ENCODE measurements at places on chromosomes 6 and 20.

GRCh38 chr6:139290787-139291311, 949 bp downstream of the TXLNB start:
- DNase-seq: peak; percentile 33

DNA sequence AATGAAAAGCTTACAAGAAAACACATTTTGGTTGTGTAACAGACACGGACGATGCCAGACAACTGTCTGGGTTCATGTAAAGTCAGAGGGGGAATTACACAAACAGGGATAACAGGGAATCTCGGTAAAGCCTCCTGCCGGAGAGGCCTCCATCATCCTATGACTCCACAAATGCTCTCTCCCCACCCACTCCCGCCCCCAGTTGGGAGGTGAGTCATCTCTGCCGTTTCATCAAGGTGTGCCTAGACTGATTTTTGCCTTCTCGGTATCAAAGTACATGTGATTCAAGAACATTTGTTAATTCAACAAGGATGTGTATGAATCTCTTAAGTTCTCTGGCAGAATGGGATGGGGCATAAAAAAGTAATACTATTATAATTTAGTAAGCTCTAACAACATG, 304.9 kb upstream of the PRDM1 start:
- no peak for DNase-seq

DNA sequence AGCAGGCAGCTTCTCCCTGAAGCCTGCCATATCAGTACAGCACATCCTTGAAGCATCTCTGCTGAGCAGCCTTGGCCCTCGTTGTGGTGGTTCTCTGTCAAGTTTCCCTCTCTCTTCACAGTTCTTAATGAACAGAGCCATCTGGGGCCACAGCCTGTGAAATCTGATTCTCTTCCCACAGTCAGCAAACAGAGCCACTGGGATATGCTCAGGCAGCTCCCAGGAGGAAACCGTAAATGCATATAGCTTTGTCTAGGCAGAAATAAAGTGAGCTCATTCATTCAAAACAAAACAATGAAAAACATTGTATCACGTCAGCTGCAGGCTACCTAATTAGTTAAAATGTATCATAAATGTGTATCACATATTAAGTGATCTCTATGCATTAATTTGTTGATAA, 80.3 kb downstream of the TBC1D7 start:
- no peak for DNase-seq

DNA sequence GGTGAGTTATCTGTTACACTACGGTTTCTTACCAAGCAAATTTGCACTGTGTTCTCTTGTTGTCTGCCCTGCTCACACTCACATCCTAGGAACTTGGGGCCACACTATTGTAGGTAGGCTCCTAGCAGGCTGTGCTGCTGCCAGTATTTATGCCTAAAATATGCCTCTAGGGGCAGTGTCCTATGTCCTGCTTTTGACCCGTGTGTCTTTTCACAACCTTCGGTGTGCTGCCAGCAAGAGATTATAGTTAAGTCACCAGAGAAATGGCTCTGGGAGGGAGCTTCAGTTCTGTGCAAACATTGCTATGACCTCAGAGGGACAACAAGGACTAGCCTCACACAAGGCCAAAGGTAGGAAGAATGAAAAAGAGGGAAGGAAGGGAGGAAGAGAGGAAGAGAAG, 8.9 kb upstream of the TAAR5 start:
- no peak for DNase-seq

GRCh38 chr6:3911614-3912336, 62.6 kb downstream of the FAM50B start:
- no peak for DNase-seq

DNA sequence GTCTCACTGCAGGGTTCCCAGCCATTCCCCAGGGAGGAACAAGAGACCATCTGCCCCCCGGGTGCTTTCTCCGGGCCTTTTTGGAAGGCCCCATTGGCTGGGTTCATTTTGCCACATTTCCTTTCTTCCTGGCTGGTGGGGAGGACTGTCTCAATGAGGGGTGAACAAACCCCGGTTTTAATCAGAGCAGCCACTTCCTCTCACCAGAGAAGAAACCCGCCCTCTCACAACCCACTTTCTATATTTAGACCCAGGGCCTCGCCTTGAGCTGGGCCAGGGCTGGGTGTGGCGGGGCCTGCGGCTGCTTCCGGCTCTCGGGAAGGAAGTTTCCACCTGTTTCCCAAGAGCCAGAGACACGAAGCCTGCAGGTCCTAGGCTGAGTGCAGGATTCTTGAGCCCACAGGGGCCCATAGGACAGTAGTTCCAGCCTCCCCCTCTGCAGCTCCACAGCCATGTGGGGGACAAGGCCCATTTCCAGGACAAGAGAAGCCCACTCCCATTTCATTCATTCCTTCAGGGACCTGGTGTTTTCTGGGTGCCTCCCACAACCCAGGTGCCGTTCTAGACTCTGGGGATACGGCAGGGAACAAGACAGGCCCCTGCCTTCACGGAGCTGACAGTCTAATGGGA, 41.8 kb downstream of the RBM38 start:
- DNase-seq: peak; percentile 77

DNA sequence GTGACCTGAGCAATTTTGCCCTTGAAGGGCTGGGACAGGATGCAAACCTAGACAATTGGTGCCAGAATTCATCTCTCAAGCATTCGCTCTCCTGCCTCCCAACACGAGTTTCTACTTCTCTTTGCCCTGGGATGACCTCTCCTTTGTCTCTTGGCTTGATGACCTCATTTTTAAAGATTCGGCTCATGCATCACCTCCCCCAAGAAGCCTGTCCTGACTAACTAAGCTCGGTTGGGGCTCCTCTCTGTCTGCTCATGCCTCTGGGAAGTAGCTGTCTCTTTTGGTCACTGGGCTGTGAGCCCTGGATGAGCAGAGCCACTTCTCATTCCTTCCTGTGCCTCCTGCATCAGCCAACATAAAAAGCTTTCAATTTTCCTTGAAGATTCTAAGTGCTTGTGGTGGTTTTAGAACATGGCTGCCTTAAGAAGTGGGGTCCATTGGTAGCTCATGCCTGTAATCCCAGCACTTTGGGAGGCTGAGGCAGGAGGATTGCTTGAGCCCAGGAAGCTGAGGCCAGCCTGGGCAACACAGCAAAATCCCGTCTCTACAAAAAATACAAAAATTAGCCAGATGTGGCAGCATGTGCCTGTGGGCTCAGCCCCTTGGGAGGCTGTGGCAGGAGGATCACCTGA, 11.1 kb upstream of the TCF15 start:
- DNase-seq: no peak

- DNase-seq: no peak
These were observed 20.1 kb downstream of the ZC2HC1B start for GRCh38 chr6:143884216-143884900.

DNA sequence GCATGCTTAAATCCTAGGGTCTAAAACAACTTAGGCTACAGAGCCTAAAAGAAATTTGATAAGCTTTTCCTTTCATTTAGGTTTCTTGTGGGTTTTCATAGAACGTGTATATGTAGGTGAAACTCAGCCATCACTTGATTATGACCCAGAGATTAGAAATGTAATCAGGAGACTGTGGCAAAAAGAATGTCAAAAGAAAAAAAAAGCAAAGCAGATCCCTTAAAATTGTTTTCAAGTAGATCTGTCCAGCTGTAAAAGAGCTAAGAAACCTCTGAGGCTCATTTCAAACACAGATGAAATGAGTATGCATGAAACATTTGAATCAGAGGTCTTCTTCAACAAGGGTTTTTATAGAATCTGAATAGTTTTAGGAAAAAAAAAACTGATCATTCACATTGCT, 341.3 kb upstream of the PRDM1 start:
- no peak for DNase-seq

DNA sequence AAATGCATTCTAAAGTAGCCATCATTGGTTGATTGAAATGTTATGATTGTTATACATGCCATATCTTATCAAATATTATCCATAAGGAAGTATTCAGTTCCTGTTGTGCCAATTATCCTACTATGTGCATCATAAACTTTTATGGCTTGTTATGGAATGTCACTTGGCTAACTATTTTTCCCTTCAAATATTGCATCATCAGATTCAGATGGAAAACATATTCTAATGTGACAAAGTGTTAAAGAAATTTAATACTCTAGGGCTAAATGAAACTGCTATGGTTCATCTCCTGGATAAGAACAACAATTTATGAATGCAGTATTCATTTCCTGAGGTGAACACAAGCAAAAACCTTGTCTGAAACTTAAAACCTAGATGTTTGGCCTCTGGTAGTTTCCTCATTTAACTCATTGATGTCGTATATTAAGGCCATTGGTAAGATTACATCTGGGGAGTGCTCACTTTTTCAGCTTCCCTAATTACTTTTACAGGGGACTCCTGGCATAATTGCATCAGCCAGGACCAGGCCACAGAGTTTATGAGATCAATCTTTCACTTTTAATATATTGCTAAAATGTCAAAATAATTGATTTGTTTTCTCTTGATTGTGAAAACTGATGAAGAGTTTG, 134.9 kb upstream of the CEP162 start:
- DNase-seq: no peak

DNA sequence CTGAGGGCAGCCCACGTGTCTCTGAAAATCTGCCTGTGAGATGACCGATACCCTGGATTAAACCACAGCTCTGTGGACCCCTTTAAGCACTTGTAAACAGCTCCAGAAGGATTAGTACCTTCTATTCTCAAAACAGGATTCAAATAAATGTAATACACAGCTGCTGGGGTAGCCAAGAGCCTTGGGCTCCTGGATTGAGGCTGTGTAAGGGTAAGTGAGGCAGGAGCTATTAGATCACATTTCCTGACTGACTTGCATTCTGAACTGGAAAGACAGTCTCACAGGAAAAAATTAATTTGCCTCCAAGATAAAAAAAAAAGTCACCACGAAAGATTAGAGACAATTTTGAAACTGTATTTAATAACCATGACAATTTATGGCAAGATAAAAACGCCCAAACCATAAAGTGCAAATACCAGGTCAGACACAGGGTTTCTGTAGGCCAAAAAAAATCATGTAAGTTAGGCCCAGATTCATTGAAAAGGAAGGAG, 78.0 kb downstream of the TRMT11 start:
- no peak for DNase-seq

DNA sequence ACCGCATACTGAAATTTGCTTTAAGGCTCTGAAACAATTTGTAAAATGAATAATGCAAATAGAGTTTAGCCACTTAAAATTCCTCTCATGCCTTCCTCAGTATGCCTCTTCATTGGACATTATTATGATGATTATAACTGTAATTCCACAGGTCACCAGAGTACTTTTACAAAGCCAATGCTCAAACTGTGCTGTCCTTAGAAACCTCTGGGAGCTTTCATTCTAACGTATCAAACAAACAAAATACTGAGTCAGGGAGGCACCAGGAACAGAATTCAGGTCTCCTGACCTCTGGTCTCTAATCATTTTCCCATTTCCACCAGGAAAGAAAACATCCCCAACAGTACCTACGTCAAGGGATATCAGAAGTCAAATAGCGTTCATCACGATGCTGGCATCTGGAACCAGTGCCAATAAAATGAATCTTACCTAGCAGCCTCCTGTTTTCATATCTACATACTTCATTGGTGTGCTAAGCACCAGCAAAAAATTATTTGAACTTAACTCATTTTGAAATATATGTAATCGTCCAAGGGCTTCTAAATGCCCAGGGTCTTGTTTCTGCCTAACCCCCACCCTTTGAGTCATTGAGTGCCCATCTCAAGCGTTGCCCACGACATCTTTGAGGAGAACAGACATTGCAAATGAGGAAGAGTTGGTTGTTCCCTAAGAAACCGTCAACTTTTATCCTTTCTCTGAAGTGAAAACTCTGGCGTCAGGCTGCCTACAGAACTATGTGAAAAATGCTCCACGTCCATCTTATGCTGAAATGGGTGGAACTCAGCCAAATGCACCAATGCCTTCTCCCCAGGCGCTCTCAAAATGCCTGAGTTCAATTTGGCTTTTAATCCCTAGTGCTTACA, 37.9 kb downstream of the NEDD9 start:
- no peak for DNase-seq

DNA sequence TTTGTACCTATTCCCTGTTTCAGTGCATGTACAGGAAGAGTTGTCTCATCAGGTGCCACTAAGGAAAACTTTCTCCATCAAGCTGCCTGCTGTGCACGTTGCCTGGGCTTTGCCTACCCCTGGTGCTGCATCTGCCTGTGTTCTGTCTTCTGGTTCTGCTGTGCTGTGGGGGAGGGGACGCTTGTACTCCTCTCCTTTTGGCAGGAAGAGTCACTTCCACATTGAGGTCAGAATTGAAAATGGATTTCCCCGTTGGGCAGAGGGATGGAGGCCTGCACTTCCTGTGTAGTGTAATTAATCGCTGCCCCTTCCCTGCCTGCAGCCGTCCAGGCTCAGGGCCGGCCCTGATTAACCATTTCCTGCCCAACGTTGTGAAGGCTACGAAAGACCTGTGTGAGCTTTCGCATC, 153.3 kb downstream of the SCML4 start:
- DNase-seq: peak; percentile 62

GRCh38 chr20:53141201-53142050, 169.3 kb downstream of the TSHZ2 start:
- DNase-seq: no peak

DNA sequence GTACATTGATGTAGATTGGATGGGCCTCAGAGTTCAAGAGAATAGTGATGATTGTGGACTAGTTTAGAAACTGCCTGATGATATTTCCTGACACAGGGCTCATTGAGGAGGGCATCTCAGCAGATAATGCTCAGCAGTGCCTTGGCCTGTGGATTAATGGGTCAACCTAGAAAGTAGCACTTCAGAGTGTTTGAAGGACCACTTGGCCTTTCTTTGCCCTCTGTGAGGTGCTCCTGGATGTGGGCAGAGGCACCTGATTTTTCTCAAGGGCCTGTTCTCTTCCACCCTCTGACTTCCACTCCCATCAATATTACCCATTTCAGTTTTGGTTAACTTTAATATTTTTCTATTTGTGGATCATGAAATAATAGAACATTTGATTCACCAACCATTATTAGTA, 270.6 kb upstream of the BMP2 start:
- no peak for DNase-seq

- DNase-seq: no peak
These were observed 28.2 kb downstream of the NDRG3 start for GRCh38 chr20:36717657-36718056.

DNA sequence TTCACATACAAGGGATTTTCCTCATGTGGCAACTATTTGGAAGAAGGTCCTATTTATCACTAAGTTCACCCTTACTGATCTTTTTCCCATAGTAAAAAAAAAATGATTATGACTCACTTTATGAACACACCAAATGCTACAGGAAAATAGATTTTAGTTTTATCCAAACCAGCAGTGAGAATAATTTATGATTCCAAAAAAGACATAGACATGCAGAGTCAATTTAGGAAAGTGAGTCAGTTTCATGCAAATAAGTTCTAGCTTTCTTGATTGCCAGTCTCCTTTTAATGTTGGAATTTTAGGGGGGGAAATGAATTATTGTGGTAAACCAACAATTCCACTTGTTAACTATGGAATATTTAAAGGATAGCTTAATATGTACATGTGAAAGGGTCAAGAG, 64.0 kb upstream of the RNF146 start:
- no peak for DNase-seq

Data from CD4-positive, alpha-beta T cell treated with Interferon gamma for 1 hour (primary cell).